ENCODE measurements at places on chromosomes 7 and 10.
A peak's percentile ranks its signal among the peaks of the same experiment; 100 is the strongest.

GRCh38 chr7:21149809-21150208, 278.1 kb upstream of the SP4 start:
- no peak for DNase-seq

DNA sequence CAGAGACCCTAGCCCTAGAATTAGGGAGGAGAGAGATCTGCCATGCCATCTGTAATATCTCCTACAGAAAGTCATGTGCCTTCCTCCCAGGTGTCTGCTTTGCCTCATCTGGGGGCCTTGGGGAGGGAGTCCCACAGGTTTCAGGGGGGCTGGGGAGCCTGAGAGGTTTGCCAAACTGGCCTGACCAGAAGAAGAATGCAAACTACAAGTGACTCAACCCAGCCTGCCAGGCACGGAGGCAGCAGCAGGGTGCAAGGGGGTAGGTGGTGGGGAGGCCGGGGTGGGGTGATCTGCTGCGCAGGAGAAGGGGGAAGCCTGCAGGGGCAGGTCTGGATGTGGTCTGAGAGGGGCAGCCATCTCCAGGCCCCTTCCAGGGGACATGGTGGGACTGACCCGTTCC, 9.6 kb upstream of the TRIM8 start:
- DNase-seq: no peak

- no peak for DNase-seq
These were observed 13.4 kb downstream of the WDR86 start for GRCh38 chr7:151396328-151396970.

DNA sequence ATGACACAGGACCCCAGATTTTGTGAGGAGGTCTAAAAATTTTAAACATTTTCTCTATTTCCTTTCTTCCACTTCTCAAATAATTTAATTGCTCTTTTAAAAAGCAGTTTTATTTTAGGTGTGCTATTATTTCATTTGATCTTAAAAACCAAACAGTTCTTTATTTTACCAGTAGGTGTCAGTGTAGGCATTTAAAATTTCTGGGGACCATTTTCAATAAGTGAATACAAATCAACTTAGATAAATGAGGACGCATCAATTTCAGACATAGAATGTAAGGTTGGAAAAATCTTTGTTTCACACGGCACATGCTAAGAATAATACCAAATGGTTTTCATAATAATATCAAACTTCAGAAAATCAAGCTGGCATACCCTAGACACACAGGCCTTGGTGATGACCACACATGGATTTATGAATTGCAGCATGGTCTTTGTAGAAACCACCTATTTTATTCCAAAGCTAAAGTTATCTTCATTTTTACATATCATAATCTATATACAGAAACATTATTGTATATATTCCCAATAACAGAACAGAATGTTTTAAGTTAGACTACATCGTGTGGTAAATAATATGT, 127.6 kb upstream of the SLC26A5 start:
- DNase-seq: peak; percentile 46

- no peak for DNase-seq
These were observed 21.3 kb downstream of the CFAP46 start for GRCh38 chr10:132921086-132921485.

GRCh38 chr10:60480865-60481563, 91.3 kb upstream of the ANK3 start:
- DNase-seq: peak; percentile 91

DNA sequence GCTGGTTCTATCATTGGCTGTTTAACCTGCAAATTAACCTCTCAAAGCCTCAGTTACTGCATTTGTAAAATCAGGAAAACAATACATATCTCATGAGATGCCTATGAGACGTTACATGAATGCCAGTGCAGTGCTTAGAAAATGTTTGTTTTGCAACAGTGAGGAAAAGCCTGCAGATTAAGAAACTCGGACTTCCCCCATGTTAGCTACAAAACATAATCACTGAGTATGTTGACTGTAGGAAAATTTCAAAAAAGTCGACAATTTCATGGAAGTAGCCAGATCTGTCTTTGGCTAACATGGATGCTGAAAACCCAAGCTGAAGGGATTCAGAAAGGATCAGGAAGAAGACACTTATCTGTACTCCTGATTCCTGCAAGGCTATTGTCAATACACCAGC, 121.4 kb downstream of the TRIL start:
- no peak for DNase-seq

DNA sequence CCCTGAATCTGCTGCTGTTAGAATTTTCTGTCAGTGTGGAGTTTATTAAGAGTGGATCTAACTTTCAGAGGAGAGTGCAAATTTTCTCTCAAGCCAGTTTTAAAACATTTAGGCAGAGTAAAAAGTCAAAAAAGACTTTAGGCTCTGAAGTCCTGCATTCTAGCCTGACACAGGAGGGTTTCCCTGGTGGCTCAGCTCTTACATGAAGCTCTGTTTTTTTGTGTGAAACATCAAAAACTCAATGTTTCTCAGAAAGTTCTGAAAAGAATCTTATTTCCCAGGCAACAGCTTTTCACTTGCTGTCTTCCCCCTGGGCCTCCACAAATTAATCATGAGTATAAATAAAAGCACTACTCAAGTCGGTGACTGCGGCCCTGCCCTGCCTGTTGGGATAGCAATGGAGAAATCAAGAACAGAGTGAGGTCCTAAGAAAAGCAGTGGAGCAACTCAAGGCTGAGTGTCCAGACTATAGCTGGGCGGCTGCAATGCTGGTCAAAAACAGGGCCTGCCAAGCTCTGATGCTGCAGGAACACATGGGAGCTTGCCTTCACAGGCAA, 22.3 kb upstream of the WDR11 start:
- no peak for DNase-seq

DNA sequence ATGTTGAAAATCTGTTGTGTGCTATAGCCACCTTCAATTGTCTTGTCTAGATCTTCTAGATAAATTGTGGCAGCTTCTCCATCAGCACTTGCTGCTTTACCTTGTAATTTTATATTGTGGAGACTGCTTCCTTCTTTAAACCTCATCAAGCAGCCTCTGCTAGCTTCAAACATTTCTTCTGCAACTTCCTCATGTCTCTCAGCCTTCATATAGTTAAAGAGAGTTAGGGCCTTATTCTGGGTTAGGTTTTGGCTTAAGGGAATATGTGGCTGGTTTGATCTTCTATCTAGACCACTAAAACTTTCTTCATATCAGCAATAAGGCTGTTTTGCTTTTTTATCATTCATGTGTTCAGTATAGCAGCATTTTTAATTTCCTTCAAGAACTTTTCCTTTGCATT, 128.2 kb downstream of the ADAM22 start:
- DNase-seq: no peak

DNA sequence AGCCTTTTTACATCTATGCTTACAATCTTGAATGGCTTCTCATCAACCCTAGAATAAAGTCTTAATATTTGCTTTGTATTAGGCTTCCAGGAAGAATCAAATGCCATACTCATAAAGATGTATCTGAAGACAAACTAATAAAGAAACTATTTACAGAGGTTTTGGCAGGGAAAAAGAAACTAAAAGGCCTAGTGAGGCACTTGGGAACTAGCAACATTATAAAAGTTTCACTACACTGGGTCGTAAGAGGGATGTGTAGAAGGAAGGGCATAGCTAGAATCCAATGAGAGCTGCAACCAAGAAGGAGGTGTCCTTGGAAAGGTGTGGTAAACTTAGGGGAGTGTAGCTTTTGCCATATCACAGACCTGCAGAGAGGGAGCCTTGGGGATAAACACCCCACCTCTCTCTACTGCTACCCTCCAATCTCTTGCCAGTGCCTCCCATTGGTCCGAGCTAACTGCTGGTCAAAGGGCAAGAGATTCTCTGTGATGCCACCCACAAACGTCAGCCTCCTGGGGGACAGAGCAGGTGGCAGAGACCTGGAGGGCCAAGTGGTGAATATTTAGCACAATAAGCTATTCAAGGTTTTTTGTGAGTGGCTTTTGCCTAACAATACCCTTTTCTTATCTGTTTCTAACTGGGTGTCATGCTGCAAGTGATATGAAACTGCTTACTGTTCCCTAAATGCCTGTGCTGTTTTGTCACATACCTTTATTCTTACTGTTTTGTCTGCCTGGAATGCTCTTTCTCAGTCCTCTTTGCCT, 60.7 kb downstream of the CPED1 start:
- DNase-seq: no peak

- DNase-seq: peak; percentile 81
These were observed 282.7 kb upstream of the SEMA3D start for GRCh38 chr7:85469446-85470010.

GRCh38 chr10:108436096-108436495, 1271.6 kb upstream of the SORCS1 start:
- DNase-seq: no peak

GRCh38 chr10:109821672-109822071, 101.6 kb downstream of the XPNPEP1 start:
- no peak for DNase-seq

DNA sequence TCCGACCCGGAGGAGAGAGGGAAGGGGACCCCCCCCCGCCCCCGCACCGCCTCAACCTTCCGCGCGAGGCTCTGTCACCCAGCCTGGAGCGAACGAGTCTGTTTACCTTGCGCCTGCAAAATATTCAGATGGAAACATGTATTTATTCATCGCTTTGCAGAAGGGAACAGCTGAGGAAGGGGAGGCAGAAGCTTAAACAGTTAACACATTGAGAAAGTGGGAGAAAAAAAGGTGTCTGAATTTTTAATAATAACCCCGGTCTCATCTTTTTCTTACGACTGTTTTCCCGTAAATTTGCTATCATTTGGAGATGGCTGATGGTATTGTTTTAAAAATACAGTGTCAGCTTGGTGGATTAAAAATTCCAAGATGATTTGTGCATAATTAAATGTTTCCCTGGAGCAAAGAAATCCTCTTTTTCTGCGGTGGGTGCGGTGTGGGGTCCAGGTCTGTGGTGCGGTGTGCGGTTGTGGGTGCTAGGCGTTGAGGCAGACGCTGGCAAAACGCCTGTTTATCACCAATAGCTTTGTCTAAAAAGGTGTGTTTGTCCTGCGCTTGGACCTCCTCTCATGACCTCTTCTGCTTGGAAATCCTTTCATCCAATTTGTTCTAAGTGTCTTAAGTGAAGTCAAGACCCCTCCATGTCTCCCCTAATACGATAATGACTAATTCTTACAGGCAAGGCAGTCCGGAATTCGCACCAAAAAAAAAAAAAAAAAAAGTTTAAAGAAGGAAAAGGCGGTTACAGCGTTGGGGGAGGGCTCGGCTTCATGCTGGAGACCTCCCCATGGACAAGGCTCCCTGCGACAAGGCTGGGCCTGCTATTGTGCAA, 1.6 kb downstream of the UNCX start:
- no peak for DNase-seq

GRCh38 chr10:15433850-15434537, 62.9 kb upstream of the FAM171A1 start:
- DNase-seq: peak; percentile 79

DNA sequence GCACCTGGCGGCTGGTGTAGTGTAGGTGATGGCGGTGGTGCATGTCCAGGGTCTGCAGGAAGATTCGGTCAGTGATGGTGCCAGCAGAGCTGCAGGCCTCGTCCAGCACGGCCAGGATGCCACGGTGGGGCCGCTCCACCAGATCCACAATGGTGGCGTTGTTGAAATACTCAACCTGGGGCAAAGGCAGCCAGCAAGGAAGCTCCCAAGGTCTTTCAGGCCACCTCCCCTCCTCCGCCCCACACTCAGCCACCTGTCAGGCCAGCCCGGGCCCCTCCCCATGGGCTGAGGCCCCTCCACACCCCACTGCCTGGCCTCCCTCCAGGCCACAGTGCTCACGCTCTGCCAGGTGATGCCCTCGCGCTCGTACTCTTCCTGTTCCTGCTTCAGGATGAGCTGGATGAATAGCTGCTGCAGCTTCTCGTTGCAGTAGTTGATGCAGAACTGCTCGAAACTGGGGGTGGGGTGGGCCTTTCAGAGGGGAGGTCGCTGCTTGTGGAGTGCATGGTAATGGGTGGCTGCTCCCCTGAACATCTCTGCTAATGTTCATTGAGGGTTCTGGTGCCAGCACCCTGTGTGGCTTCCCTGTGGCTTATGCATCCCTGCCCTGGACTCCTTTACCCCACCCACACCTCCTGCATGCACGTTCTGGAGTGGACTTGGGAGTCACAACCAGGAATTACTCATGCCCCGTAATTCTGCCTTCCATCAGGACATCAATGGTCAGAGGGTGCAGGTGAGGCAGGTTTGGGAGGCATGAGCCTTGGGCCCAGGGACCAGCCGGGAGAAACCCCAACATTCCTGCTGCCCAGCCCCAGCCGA, 8.9 kb downstream of the MYO1G start:
- no peak for DNase-seq

DNA sequence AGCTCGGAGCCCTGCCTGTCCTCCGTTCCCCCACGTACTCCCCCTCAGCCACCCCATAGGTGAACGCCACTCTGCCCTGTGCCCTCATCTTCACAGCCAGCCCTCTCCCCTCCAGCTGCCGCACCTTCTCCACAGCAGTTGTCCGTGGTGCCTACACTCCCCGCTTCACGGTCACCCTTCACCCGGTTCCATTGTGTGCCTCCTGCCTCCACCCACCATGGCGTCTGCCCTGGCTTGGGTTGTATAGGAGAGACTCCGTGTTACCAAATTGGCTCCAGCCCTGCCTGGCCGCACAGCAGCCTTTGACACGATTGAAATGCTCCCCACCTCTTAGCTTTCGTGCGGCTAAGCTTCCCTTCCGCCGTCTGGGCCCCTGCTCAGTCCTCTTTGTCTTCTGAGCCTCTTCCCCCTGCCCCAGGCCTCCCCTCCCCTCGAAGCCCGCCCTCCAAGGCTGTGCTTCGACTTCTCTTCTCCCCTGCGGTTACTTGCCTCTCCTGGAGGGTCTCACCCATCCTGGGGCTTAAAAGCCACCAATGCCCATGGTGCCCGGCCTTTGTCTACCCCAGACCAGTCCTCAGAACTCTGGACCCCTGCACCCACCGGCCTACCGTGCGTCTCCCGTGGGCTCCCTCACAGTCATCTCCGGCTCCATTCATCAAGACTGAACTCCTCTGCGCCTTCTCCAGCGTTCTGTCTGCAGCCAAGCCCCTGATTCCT, 18.5 kb upstream of the NODAL start:
- no peak for DNase-seq

DNA sequence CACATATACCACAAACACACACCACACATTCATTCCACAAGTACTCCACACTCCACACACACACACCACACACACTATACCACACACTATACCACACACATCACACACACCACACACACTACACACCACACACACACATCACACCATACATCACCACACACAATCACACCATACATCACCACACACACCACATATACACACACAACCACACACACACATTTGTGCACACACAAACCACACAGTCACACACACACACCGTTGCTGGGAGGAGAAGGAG, 112.8 kb downstream of the PTPN20 start:
- no peak for DNase-seq

DNA sequence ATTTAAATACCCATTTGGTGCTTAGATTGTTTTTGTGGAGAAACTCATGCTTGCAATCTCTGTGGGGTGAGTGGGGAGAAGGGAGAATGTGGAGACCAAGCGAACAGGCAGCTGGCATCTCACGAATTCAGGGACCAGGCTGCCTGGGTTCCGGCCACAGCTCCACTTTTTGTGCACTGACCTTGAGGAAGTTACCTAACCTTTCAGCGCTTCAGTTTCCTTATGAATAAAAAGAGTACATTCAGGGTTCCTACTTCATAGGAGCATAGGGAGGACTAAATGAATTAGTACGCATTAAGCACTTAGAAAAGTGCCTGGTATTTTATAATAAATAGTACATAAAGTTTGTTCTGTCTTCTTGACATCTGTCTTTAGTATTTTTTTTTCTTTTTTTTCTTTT, 72.5 kb downstream of the PRTFDC1 start:
- no peak for DNase-seq

- no peak for DNase-seq
These were observed 26.1 kb downstream of the FAM53B start for GRCh38 chr10:124717911-124718741.
